ENCODE measurements at places on chromosomes 13 and 19. TPM values are rescaled to one million over a fixed set of nuclear protein-coding genes. Genes with fewer than 3 reads are reported as not detected.

The CYP4F8 gene
- total RNA-seq, result not detected

The FLT1 gene
- total RNA-seq, result 8.9 TPM

The KCNN4 gene
- total RNA-seq, result 7.5 TPM

The TTC9B gene
- total RNA-seq, result not detected

The CGB3 gene
- total RNA-seq, result not detected

The C19orf73 gene
- total RNA-seq, result 0.70 TPM

The MADCAM1 gene
- not detected for total RNA-seq

The MKNK2 gene
- 184 TPM for total RNA-seq

The OVOL3 gene
- total RNA-seq, result not detected

The CRX gene
- total RNA-seq, result not detected

The U2AF1L4 gene
- total RNA-seq, result 4.9 TPM

The ASF1B gene
- total RNA-seq, result 4.6 TPM

The MRPS31 gene
- total RNA-seq, result 10.5 TPM

The PRKCG gene
- total RNA-seq, result 0.23 TPM

The CAMSAP3 gene
- total RNA-seq, result not detected

The TMEM91 gene
- total RNA-seq, result 6.1 TPM

The CEACAM20 gene
- not detected for total RNA-seq

The FUT2 gene
- not detected for total RNA-seq

The SLITRK6 gene
- 1.5 TPM for total RNA-seq

The ZNF93 gene
- 3.2 TPM for total RNA-seq

The CGB2 gene
- not detected for total RNA-seq

The KLF16 gene
- 0.94 TPM for total RNA-seq

The S1PR5 gene
- 2.3 TPM for total RNA-seq

The KIR2DL3 gene
- total RNA-seq, result not detected

The CNN1 gene
- total RNA-seq, result 9.2 TPM

The ZNF470 gene
- total RNA-seq, result 7.8 TPM

The CYP4F2 gene
- total RNA-seq, result not detected

The FCER2 gene
- not detected for total RNA-seq

The TEX26 gene
- total RNA-seq, result not detected

The ZNF285 gene
- 2.7 TPM for total RNA-seq

The ZNF565 gene
- total RNA-seq, result 10.2 TPM

The USHBP1 gene
- total RNA-seq, result 1.1 TPM

The ZNF471 gene
- 2.9 TPM for total RNA-seq

The TMPRSS9 gene
- total RNA-seq, result not detected

The ELANE gene
- total RNA-seq, result not detected

The IL11 gene
- 0.23 TPM for total RNA-seq

The KCNRG gene
- 3.5 TPM for total RNA-seq

The PRSS57 gene
- not detected for total RNA-seq

The ZNF382 gene
- 7.3 TPM for total RNA-seq

The PEAK3 gene
- total RNA-seq, result not detected

The FARP1 gene
- total RNA-seq, result 13.8 TPM

The ZNF880 gene
- total RNA-seq, result 12.3 TPM

The SMIM44 gene
- not detected for total RNA-seq

The KIR3DL1 gene
- total RNA-seq, result not detected

The DCT gene
- total RNA-seq, result 0.12 TPM

The EDNRB gene
- 0.30 TPM for total RNA-seq

The GIPR gene
- total RNA-seq, result not detected

The ONECUT3 gene
- not detected for total RNA-seq

All from smooth muscle cell of the coronary artery (primary cell).